ENCODE measurements at places on chromosomes 6 and 20.

DNA sequence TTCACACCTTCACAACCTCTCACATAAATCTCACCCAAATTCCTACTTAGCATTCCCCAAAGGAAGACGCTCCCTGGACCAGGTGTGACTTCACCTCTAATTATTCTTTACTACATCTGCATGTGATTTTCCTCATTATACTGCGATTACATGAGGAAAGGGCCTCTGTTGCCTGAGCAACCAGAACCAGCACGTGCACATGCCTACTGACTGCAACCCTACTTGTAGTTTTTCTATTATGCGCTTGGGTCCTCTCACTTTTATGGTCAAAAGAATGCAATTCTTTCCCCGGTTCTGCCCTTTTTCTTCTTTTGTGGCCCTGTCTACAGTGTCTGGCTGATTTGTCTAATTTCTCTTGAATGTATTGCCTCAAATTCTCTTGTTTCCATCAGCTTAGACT is 20.4 kb upstream of the ANKEF1 start:
- no peak for DNase-seq

- no peak for DNase-seq
Observed at GRCh38 chr6:112373866-112374520, 26.9 kb downstream of the RFPL4B start.

- DNase-seq: no peak
Observed at GRCh38 chr6:156319707-156320106, 457.5 kb upstream of the ARID1B start.

DNA sequence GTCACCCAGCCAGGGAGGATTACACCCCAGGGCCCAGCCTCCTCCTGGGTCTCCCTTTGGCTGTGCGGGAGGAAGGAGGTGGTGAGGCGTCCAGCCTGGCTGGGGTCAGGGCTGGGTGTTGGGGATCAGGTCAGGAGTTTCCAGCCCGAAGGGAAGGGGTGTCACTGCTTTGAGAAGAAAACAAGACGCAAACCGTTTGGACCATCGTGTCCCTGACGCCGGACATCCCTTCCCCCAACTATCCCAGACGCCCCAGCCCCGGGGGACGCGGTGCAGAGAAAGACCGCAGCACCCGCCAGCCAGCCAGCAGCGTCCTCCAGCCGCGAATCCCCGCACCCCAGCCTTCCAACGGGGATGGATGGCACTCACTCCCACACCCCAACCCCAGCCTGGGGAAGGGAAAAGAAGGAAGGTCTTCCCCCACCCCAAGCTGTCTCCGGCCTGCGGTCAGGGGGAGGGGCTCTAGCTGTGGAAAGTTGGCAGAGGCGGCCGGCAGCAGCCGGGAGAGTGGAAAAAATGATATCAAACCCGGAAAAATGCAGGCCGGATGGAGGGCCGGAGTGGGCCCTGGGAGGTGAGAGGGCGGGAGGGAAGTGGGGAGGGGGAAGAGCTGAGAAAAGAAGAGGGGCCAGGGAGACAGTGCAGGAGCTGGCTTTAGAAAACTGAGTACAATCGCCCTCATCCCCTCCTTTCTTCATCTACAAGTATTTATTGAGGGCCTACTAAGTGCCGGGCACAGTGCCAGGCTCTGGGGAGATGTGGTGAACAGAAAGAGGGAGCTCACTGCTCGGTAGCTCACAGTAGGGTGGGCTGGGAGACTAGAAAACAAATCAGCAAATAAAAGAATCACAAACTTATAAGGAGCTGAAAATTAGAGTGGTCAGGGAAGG is 10.6 kb downstream of the REM1 start:
- peak; percentile 80 for DNase-seq

DNA sequence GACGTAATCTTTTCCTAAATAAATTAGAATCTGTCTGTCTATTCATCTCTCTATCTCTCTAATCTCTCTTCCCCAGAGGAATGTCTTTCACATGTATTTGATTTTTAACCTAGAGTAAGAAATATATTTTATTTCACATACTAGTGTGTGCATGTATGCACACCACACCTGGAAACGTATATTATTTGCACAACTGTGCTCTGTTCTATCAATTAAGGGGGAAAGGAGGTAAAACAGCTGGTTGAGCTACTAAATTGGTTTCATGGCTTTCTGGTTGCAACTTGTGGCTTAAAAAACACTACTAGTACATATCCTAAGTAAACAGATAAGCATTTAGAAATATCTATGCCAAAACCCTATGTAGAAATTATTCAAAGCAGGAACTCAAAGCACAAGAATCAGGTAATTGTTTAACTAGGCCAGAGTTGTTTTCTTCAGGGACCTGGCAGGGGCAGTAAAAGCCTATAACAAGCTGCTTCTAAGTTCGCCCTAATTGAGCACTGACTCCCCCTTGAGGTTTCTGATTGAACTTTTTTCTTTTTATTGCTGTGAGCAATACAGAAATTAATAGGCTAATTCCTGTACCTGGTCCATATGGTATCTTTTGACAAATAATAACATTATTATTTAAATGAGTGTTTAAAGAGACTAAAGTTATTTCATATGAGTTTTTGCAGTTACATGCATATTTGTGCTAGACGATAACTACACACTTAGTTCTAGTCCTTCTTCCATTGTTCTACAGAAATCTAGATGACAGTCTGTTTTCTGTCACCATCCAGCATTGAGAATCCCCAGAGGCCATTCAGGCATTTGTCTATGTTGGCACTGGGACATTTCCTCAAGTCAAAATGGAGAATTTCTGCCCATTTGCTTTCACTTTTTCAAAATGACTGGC is 88.6 kb downstream of the MCHR2 start:
- no peak for DNase-seq

DNA sequence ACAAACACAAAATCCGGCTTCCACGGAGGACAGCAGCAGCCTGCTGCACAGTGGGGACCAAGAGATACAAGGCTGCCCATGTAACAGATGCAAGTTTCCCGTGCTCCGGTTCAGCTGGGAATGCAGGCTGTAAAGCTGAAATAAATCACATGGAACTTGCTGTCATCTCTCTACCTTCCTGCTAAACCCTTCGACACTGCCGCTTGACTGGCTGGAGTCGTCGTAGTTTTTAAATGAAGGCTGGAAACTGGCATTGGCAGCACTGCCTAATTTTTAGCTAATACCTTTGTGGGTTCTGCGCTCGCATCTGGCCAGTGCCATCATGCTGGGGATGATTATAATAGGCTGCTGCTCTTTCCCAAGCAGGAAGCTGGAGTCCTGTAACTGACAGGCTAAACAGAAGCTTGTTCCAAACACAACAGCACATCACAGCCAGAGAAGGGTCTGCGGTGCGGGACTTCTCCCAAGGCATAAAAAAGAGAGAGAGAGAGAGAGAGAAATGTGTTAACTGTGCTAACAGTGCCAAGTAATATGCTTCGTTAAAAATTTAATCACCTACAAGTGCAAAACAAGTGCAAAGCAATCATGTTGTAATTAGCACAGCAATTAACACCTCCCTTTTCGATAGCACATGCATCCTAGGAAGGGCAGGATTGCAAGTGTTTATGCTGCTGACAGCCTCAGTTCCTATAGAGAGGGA is 146.1 kb downstream of the TFAP2A start:
- no peak for DNase-seq

GRCh38 chr6:110415086-110415916 is at the start of gene DDO:
Gene DDO, minus strand, starts transcription at chr6:110415575. Its CDS starts 2,113 bp downstream, at chr6:110413462.
- peak; percentile 95 for DNase-seq

DNA sequence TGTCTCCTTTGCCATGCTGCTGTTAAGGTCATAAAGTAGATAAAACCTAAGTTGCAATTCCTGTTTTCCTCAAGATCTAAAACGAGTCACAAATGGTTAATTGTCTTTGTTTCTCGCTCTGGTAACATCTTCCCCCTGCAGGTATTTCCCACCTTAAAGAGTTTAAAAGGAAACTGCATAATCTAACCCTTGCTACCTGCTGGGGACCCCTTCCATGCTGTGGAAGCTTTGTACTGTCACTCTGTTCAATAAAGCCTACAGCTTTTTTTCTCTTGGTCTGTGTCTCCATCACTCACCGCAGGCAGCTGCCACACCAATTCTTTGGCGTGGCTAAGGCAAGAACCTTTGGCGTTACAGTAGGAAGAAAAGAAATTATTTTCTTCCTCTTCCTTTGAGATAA is 117.7 kb upstream of the GJE1 start:
- no peak for DNase-seq

DNA sequence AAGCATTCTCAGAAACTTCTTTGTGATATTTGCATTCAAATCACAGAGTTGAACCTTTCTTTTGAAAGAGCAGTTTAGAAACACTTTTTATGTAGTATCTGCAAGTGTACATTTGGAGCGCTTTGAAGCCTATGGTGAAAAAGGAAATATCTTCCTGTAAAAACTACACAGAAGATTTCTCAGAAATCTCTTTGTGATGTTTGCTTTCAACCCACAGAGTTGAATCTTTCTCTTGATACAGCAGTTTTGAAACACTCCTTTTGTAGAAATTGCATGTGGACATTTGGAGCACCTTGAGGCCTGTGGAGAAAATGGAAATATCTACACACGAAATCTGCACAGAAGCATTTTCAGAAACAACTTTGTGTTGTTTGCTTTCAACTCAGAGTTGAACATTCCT is 612.3 kb upstream of the ZNF337 start:
- no peak for DNase-seq

DNA sequence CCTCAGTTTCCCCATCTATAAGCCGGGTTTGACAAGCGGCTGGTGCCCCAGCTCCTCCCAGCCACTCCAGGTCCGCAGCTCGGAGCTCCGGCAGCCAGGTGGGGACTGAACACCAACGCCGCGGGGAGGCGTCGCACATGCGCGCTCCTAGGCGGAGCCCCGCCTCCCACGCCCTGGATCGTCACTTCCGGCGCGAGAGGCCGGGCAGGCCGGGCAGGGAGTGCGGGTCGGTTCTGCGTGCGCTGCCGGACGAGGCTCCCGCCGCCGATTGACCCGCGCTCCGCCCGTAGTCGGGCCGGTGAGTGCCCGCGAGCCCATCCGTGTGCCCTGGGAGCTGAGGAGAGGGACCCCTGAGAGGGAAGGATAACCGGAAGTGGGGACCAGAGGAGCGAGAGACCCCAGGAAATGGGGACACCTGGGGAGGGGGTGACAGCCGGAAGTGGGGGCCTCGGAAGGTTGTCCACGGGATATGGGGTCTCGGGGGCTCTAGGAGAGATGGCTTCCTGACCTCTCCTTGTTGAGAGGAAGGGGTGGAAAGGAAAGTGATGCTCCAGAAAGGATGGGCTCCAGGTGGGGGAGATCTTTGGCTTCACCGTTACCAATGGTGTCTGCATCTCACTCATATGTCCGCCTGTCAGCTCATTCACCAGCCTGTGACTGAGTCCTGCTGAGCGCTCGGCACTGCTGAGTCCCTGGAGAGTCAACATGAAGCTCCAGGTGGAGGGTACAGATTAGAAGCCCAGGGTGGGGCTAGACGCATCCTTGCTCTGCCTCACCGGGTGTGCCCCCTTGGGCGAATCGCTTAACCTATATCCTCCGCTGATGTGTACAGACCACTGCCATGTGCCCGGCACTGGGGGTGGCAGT is at the start of gene TTPAL:
Gene TTPAL, plus strand, starts transcription at position 181 of the 867 bp plus-strand sequence. CDS start 4,126 bp downstream, outside the sequence.
- peak; percentile 94 for DNase-seq

GRCh38 chr6:14283600-14284235 is 166.1 kb downstream of the CD83 start:
- no peak for DNase-seq

GRCh38 chr20:31862506-31862905 is 7.8 kb downstream of the DUSP15 start:
- peak; percentile 58 for DNase-seq

- no peak for DNase-seq
Observed at GRCh38 chr6:94213226-94213625, 793.9 kb upstream of the EPHA7 start.

DNA sequence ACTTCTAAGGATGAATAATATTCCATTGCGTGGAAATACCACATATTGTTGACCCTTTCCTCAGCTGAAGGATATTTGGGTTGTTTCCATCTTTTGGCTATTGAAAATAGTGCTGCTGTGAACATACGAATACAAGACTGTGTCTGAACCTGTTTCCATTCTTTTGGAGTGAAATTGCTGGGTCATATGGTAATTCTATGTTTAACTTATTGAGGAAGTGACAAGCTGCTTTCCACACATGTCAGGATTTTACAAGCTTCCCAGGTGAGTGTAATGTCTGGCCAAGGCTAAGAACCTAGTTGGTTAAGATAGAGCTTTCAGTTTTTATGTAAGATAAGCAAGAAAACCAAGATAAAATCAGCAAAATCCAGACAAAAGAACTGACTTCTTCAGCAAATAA is 48.8 kb downstream of the PPP1R3G start:
- DNase-seq: no peak

DNA sequence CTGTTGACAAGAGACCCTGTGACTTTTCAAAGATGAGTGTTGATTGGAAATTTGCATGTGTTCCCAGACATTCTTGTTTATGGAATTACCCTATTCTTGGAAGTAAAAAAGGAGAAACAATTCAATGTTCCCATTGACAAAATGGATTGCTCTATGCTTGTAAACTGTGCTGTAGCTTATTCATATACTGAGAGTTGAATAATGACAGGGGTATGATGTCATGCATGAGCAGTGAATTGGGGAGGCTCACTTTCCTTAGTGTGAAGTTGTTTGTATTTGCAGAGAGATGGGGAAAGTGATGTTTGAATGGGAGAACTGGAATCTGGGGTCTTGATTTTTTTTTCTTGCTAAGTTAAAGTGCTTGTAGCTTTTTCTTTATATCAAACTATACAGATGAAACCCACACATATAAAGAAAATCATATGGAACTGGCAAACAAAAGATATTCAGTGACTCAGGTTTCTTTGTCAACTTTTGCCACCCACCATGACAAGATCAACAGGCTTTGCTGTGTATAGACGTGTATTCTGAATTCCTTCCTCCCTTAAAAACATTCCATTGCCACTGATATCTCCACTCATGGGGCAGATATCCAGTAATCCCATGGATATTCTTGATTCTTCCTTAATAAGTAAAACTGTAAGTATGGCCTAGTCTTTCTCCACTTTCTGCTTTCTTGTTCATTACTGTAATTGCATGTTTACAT is 97.8 kb upstream of the JAG1 start:
- DNase-seq: no peak

DNA sequence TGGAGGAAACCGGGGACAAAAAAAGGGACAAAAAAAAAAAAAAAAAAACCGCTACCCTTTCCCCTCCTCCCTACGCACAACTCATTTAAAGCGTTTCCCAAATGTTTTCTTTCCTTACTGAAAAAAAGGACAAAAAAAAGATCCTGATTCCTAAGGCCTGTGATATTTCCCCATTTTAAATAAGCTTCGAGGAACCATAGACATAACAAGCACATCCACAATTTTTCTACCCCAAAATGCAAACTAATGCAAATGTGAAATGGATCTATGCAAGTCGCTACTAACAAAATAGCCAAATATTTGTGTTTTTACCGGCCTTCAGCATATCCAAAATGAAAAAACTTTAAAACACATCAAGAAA is 1.4 kb upstream of the ZNF217 start:
- no peak for DNase-seq
